Activated CD8-positive, alpha-beta memory T cell treated with anti-CD3 and anti-CD28 coated beads for 24 hours (primary cell): ENCODE measurements at places on chromosomes 2 and 18.

GRCh38 chr2:142536492-142536891, 341.0 kb upstream of the KYNU start:
- DNase-seq: no peak

GRCh38 chr2:60213865-60214625, 339.4 kb downstream of the BCL11A start:
- DNase-seq: no peak

DNA sequence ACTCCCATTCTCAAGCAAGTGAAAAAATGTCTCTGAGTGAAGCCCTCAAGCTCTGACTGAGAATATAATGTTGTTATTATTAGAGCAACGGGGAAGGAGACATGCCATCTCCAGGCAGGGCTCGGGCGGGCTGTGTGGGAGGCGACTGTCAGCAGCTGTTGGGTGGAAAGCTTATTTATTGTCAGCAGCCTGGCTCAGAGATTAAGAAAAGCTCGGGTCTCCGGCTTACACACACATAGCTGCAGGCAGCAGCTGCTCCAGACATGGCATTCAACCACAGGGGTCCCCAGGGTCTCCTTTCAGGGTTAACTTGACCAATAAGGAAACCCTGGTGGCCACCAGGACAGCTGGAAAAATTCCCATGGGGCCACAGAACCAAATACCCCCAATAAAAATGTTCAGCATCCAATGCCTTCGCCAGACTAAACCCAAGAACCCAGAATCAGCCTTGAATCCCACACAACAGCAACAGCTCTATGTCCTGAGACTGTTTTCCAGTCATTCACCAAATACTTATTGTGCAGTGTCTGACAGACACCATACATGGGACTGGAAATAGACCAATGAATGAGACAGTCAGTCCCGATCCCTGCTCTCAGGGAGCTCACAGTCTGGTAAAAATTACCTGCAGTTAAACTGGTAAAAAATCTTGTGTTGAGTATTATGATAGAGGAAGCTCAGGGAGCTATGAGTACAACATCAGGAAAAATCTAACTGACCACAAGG, 70.5 kb upstream of the RTN4 start:
- peak; percentile 38 for DNase-seq

DNA sequence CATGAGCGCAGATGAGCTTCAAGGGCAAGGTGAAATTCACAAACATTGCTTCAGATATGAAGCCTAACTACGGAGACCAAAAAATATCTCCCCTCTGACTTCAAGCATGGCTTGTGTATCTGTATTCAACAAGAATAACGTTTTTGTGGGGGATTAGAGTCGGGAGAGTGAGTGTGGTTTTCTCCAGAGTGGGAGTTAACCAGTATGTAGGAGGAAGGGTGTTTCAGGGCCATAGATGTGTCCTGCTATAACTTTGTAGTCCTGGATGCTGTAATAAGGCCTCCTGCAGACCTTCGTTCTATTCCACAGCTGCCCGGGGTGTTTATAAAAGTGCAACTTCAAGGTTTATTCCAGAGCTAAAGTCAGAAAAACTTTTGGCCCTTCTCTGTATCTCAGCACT, 12.9 kb upstream of the C2orf74 start:
- DNase-seq: no peak

GRCh38 chr2:194822657-194823056, 834.4 kb upstream of the SLC39A10 start:
- no peak for DNase-seq

DNA sequence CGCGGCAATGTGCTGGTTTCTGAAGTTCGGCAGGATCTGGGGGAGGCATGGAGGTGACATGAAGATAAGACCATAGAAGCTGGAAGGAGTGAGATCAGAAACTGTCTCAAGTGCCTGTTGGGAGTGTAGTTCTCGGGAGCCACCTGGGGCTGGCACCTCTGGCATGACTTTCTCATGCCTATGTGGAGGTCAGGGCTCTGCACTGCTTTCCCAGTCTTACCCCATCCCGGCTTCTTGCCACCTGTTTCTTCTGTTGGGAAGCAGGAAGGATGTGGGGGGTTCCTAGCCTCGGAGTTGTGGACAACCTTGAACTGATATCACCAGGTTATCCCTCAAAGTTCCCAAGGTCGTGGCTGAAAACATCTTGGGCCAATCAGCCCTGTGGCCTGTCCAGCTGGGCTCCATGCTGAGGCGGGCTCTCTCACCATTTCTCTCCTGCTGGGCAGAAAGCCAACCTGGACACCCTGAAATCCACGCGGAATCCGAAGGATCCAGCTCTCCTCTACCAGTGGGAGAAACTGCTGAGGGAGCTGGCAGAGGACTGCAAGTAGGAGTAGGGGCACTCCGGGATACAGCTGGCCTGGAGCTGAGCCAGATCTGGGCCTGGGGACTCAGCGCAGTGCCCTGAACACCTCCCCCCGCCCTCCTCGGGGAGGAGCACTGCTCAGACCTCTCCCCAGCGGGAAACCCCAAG, 42.5 kb downstream of the FER1L5 start:
- no peak for DNase-seq

GRCh38 chr2:46801731-46802664, 113.6 kb downstream of the MCFD2 start:
- no peak for DNase-seq

DNA sequence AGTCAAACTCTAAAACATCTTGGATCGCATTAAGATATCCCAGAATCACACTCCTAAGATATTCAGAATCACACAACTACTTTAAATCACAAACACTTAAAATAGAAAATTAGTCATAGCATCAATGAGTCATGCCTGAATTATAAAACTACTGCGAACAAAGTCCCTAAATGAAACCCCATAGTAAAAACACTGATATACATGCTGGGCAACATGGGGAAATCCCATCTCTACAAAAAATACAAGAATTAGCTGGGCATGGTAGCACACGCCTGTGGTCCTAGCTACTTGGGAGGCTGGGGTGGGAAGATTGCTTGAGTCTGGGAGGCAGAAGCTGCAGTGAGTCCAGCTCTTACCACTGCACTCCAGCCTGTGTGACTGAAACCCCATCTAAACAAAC, 101.7 kb downstream of the COBLL1 start:
- DNase-seq: no peak

DNA sequence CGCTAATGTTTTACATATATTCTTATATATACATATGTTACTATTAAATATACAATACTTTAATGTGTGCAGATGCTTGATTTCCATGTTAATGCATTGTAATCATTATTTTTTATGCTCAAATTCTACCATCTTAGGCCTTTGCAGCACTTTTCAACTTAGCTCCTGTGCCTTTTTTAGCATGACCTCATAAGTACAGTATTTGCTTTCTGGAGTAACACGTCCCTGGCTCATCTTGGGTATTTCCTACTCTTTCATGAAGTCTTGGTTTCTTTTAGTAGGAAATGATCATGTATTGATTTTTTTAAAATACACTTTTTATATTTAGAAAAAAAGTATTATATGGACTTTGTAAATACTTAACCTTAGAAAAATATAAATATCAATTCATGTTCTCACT, 36.5 kb downstream of the CAB39 start:
- DNase-seq: no peak

DNA sequence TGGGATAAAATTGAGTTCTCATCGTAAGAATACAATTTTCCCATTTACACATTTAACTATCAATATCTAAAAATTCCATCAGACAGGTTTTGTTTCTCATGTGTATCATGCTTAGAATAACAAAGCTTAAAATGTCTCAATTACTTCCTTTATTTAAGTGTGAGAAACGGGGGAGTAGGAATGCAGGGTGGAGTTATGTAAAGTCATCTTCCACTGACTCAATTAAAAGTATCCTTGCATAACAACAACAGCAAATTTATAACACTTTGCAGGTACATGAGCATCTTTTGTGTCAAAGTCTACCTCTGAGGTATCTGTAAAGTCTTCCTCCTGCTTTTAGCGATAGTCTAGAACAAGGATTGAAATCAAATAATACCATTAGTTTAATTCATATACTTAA, 327.1 kb downstream of the EPHA4 start:
- no peak for DNase-seq

GRCh38 chr2:165674780-165675179, 119.3 kb downstream of the GALNT3 start:
- DNase-seq: no peak

DNA sequence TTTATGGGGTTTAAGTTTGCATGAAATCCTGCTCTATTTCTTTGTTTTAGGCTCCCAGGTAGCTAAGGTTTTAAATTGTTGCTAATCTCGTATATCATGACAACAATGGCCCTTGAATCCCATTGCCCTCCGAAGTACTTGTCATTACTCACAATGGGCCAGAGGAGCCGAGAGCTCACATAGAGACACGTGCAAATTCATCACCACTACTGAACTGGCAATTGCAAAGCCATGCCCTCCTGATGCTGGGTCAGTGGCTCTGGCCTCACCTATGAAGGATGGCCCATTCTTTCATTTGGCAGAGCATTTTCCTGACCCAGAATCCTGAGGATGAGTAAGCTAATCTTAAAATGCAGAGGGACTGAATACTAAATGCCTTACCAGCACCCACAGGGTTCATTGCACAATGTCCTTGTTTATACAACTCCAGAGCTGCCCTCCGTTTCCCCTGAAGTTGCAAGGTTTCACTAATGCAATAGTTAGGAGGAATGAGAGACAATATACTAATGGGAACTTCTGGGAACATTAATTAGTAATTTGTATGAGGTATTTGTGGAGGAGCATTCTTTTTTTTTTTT, 71.6 kb upstream of the GAREM1 start:
- DNase-seq: no peak

DNA sequence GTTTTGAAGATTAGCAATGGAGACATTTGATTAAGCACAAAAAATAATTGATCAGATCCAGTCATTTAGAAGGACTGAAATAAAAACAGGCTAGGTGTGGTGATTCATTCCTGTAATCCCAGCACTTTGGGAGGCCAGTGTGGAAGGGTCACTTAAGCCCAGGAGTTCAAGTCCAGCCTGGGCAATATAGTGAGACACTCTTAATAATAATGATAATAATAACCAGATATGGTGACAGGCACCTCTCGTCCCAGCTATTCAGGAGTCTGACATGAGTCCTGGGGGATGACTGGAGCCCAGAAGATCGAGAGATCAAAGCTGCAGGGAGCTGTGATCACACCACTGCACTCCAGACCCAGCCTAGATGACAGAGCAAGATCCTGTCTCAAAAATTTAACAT, 3.5 kb upstream of the FN1 start:
- DNase-seq: no peak

DNA sequence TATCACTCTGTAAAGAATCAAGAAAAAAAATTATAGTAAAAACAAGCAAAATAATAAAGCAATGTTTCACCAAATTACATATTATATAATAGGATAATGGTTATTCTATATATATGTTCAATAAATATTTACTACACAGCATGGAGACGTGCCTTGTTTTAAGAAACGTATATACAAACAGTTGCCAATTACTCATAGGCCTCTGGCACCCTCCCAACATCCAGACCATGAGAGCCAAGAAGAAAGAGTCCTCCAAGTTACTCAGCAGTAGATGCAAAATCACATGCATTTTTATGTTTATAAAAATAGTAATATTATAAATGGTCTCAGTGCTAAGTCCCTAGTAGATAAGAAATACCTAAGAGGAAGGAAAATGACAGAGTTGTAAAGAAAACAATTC, 64.8 kb downstream of the REV1 start:
- DNase-seq: no peak

- DNase-seq: no peak
Observed at GRCh38 chr18:51563396-51563795, 365.9 kb upstream of the MEX3C start.

DNA sequence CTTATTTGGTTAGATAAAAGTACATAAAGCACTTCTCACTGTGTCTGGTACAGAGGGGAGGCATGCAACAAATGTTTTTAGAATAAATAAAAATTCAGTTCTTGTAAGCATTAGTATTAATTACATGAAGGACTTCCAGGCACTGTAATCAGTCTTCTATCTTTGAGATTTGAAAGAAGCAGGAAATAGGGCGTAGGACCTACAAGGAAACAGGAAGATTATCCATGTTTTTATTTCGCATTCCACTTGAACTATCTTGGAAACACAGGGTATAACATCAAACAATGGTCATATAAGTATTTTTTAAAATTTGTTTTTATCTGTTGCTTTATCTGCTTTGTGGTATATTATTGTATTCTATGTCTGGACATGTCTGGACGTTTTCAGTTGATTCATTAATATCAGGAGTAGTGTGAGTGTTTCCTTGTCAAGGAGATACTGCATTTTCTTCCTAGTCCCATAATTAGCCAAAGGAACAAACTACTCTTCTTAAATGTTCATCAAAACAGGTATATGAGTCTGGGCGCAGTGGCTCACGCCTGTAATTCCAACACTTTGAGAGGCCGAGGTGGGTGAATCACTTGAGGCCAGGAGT, 32.5 kb downstream of the BMPR2 start:
- no peak for DNase-seq

DNA sequence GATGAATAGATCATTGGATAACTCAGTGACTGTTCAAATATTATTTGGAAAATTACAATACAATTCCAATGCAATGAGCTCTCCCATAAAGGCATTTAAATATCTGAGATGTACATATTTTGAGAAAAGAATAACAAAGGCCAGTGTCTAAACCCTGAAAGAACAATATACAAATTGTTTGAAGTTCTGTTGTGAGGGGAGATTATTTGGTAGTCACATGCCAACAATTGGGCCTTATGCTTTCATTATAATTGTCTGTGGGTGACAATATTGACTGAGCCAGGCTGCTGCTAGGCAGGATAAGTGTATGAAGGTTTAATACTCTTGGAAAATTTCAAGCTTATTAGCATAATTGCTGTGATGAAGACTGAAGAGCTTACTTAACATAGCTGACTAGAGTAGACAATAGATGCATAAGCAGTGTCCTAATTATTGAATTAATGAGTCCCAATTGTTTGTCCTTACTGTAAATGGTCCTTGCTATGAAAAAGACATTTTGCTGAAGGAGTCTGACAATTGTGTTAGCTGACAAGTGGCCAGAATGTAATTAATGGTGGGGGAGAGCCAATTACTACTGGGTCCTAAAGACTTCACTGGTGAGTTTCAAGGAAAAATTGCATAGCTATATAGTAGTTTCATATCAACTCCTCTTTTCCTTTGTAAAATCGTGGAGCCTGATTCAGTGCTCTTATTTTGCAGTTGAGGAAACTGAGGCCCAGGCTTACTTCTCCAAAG, 5.0 kb upstream of the SMAD2 start:
- no peak for DNase-seq
